Hematopoietic multipotent progenitor cell treated with erythropoietin and hydrocortisone succinate and interleukin-3 and kit ligand, for 4 days (in vitro differentiated cells): ENCODE measurements at places on chromosomes 5 and 9.

- peak; percentile 66 for DNase-seq
These were observed 55.8 kb downstream of the SLC22A5 start for GRCh38 chr5:132425009-132425937.

- no peak for DNase-seq
These were observed 20.9 kb upstream of the ZBTB43 start for GRCh38 chr9:126783949-126784348.

DNA sequence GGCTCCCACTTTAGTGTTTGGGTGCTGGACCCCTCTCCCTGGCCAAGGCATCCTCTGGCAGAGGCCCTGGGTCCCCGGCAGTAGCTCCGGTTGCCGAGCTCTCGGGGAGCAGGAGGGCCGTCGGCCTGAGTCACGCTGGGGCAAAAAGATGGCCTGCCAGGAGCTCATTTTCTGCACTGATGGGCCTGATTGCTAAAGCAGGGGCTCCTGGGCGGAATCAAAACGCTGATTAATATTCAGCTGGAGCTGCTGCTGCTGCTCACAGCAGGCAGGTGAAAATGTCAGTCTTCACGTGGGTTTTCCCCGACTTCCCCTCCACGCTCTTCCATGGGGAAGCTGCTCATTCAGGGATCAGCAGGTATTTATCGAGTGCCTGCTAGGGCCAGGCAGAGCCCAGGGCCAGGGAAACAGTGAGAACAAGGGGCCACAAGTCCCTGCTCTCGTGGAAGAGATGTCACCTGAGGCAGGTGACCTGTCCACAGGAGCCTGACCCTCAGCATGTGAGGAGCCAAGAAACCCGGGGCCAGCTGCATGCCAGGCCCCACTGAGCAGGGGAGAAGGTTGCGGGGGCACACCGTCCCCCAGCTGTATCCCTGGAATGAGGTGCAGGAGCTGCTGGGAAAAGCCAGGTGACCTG, 22.1 kb downstream of the LAMC3 start:
- no peak for DNase-seq

GRCh38 chr5:35921930-35922329, 16.5 kb downstream of the CAPSL start:
- DNase-seq = no peak
